Stimulated activated naive CD4-positive, alpha-beta T cell treated with Interleukin-2 at 50 U/mL for 16 hours (primary cell): ENCODE measurements at places on chromosomes 16 and 17.

GRCh38 chr17:51731941-51732722, 426.4 kb downstream of the CA10 start:
- DNase-seq = no peak

DNA sequence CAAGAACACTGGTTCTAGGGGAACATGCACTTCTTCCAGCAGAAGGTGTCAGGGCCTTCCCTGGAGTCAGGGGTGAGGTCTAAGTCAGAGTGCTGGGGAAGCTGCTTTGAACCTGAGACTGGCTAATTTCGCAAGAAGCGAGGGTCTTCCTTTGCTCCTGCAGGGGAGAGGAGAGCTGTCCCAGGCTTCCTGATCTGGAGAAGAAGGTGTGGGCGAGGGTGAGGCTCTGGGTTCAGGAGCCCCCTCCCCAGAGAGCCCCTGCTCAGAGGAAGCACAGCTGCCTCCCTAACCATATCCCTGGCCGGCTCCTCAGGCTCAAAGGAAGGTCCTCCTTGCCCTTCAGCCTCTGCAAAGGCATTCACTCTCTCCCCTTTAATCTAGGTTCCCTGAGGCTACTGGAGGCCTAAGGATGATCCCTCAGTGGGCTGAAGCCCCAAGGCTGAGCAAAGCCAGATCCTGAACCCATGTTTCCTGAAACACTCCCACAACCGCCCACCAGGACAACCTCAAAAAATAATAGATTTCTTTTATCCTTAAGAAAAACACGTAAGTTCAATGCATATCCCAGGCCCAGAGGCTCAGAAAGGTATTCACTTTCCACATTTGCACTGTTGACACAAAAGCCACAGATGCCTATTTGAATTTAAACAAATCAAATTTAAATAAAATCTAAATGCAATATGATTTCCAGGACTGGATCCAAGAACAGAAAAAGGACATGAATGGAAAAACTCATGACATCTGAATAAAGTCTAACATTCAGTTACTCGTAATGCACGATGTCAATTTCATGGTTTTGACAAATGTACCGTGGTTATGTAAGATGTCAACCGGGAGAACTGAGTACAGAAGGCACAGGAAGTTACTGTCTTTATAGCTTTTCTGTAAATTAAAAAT, 71.5 kb upstream of the RCVRN start:
- no peak for DNase-seq

GRCh38 chr16:73028721-73029361, 19.1 kb downstream of the ZFHX3 start:
- no peak for DNase-seq

- no peak for DNase-seq
Measured at GRCh38 chr17:10698096-10698818, 863 bp downstream of the ADPRM start.

- no peak for DNase-seq
Measured at GRCh38 chr16:67022531-67023214, 6.3 kb upstream of the CBFB start.

- DNase-seq = no peak
Measured at GRCh38 chr17:20033415-20033814, 24.3 kb downstream of the SPECC1 start.

GRCh38 chr17:46851029-46851741, at the start of gene WNT9B:
TSS of gene WNT9B (plus strand) at chr17:46851583. CDS start at chr17:46851639, 56 bp downstream.
- peak; percentile 8 for DNase-seq

GRCh38 chr17:64173646-64174045, 43.7 kb upstream of the ERN1 start:
- no peak for DNase-seq

DNA sequence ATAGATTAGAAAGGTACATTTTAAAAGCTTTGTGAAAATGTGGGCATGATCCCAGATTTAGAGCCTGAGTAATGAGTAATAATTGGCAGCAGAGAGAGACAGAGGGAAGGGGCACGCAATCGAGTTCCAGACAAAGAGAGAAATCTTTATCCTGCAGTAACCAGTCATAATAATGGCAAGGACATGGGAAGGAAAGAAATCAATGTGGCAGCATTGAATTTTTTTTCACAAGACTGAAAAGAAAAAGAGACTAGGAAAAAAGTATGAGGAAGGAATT, 790.8 kb upstream of the SOX9 start:
- no peak for DNase-seq

- DNase-seq = no peak
Measured at GRCh38 chr16:84839054-84839453, 19.3 kb downstream of the CRISPLD2 start.

GRCh38 chr16:78100112-78100467, 636 bp downstream of the WWOX start:
- no peak for DNase-seq

- no peak for DNase-seq
Measured at GRCh38 chr16:84362471-84362941, 5.8 kb upstream of the ATP2C2 start.

DNA sequence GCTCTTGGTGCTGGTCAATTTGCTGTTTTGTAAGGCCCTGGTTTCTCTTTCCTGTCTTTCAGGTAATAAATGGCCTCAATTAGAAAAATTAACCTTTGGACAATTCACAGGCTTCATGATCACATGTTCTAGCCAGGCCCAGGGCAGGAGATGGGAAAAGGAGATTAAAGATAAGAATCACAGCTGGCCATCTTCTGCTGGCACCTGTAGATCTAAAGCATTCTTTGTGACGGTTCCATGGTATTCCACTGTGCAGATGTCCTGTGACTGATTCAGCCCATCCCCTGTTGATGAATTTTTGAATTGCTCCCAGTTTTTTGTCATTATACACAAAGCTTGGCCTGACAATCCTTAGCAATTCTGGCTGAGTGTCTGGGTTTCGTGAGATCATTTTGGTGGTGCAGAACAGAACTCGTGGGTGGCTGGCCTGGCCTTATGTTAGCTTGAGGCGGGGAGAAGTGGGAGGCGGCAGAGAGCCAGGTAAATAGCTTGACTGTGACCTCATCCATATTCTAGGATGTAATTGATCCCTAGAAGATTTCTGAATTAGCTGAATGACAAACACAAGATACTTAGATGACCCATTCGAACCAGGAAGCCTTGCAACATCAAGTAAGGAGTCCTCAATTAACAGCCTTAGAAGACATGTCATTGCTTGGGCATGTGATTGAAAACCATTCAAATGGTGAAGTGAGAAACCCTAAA, 14.1 kb downstream of the TMC5 start:
- no peak for DNase-seq

DNA sequence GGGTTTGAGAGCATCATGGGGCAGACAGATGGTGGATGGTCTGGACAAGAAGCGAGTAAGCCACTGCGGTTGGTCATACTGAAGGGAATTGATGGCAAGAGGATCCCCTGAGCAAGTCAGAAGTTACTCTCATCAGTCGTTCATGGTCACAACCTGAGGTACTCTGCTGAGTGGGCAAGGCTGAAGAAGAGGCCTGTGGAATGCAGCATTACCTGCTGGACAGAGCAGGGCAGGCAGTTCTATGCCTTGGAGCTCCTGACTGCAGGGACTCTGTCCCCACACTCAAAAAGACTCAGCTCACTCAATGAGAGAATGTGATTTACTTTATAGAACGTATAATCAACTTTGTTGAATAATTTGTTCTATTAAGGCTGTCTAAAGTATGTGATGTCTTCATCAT, 28.3 kb downstream of the ALDH3A2 start:
- DNase-seq = no peak

GRCh38 chr16:15949210-15950160, at the start of gene ABCC1:
TSS of gene ABCC1 (plus strand) at chr16:15949616. CDS start at chr16:15949752, 136 bp downstream.
- DNase-seq = peak; percentile 65

DNA sequence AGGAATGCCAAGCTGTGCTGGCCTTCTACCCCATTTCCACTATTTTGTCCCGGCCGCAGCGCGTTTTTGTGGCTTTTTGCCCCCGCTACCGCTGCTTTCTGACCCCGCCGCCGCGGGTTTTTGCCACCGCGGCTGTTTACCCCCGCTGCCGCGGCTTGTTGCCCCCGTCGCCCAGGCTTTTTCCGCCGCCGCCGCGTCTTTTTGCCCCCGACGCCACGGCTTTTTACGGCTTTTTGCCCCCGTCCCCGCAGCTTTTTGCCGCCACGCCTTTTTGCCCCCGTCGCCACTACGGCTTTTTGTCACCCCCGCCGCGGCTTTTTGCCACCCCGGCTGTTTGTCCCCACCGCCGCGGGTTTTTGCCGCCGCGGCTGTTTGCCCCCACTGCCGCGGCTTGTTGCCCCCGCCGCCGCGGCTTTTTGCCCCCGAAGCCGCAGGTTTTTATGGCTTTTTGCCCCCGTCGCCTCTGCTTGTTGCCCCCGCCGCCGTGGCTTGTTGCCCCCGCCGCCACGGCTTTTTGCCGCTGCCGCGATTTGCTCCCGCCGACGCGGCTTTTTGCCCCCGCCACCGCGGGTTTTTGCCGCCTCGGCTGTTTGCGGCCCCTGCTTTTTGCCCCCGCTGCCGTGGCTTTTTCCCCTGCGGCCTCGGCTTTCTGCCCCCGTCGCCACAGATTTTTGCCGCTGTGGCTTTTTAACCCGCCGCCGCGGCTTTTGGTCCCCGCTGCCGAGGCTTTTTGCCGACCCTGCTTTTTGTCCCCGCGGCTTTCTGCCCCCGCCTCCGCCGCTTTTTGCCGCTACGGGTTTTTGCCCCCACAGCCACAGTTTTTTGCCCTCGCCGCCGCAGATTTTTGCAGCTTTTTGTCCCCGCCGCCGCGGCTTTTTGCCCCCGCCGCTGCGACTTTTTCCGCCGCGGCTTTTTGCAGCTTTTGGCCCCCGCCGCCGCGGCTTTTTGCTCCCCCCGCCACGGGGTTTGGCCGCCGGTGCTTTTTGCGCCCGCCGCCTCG, 520.4 kb upstream of the WSB1 start:
- DNase-seq = no peak

- DNase-seq = no peak
Measured at GRCh38 chr17:69468207-69468606, 53.7 kb downstream of the MAP2K6 start.

DNA sequence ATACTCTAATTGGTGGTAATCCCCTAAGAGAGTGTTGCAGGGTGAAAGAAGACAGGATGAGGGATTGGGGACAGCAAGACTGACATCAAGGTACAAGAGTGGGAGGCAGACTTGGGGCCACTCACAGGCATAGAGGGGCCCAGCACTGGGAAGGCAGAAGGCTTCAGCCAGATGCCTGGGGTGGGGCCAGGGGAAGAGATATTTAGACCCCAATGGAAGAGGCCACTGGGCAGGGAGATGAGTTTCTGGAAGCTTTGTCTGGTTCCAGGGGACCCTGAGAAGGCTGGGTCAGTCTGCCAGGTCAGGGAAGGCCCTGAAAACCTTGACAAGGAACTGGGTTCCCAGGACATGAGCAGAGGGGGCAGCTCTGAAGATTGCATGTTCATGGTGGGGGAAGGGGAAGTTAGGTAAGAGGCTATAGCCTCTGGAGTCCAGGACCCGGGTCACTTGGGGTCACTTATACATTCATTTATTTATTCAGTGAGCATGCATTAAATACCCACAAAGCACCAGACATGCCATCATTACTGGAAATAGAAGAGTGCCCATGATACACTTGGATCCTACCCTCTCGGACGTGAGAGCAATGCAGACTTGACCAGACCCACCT, 92.9 kb downstream of the TMEM132E start:
- DNase-seq = no peak

DNA sequence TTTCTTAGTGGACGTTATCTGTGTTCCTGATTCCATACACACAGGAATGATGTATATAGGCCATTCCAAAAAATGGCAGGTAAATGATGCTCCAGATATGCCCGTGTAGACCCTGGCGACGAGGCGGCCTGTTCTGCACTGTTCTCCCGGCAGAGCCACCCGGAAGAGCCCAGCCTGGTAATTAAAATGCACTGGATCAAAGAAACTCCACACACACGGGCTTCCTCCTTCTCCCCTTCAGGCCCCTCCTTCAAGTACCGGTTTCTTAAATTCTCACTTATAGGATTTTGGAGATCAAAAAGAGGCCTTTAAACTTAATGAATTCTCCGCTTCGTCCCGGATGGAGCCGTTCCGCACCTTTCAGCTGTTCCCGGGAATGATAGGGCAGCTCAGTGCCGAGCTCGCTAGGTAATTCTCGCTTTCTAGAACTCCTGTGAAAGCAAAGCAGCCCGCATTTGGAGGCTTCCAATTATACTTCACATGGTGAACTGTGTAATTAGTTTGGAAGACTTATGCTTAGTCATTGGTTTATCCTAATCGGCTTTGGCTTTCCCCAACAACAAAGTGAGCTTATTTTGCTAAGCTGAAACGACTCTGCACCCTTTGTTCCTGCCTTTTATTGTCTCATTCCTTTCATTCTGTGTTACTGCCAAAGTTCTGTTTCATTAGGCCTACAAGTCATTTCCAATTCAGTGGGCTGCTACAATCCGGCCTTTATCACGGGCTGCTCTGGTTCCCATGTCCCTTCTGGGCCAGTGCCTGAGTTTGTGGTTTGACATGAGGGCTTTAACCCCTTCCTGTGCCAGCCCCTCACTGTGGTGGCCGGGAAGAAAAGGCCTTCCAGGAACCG, 150.0 kb downstream of the MSI2 start:
- DNase-seq = no peak

GRCh38 chr16:85800321-85800669, 800 bp downstream of the COX4I1 start:
- peak; percentile 60 for DNase-seq

GRCh38 chr16:10992112-10992511, 47.7 kb downstream of the CLEC16A start:
- DNase-seq = no peak

- no peak for DNase-seq
Measured at GRCh38 chr16:72021043-72021442, 12.5 kb downstream of the DHODH start.

- DNase-seq = no peak
Measured at GRCh38 chr17:17239832-17240231, 2.9 kb upstream of the FLCN start.

- no peak for DNase-seq
Measured at GRCh38 chr16:30910427-30911029, 12.8 kb upstream of the FBXL19 start.

DNA sequence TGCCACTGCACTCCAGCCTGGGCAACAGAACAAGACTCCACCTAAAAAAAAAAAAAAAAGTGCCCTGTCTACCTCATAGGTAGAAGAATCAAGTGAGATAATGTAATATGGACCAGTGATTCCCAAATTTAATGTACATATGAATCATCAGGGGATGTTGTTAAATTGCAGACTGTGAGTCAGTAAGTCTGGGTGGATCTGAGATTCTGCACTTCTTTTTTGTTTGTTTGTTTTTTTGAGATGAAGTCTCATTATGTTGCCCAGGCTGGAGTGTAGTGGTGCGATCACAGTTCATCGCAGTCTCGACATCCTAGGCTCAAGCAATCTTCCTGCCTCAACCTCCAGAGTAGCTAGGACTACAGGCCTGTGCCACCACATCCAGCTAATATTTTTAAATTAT, 31.6 kb downstream of the HOXB1 start:
- DNase-seq = no peak

- DNase-seq = no peak
Measured at GRCh38 chr17:4506892-4507291, 8.2 kb downstream of the SPNS2 start.

DNA sequence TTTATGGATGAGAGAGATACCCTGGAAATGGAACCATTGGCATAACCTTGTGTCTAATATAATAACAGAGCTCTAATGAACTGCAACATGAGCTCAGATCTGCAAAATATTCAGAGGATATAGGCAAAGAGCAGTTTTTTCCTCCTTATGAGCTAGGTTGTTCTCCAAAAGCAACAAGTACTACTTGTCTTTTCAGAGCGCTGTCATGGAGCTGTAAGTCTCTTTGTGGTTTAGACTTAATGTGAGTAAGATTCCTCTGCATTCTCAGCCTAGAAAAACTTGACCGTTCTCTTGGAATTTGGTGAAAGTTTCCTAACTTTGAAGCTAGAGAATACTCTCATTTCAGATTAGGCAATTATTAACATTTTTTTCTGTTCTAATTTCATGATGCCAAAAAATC, 85.2 kb downstream of the FTO start:
- DNase-seq = no peak
